Brain microvascular endothelial cell (primary cell): ENCODE measurements at places on chromosomes 16 and 17.

- no peak for DNase-seq
These were observed 59.5 kb downstream of the CDYL2 start for GRCh38 chr16:80744856-80745255.

GRCh38 chr16:79186196-79186595 lies 414.3 kb downstream of the MAF start:
- peak; percentile 8 for DNase-seq

- peak; percentile 70 for DNase-seq
These were observed 52.1 kb downstream of the CUEDC1 start for GRCh38 chr17:57902800-57903759.

GRCh38 chr17:45341533-45342158 lies 24.8 kb upstream of the MAP3K14 start:
- DNase-seq = peak; percentile 79

DNA sequence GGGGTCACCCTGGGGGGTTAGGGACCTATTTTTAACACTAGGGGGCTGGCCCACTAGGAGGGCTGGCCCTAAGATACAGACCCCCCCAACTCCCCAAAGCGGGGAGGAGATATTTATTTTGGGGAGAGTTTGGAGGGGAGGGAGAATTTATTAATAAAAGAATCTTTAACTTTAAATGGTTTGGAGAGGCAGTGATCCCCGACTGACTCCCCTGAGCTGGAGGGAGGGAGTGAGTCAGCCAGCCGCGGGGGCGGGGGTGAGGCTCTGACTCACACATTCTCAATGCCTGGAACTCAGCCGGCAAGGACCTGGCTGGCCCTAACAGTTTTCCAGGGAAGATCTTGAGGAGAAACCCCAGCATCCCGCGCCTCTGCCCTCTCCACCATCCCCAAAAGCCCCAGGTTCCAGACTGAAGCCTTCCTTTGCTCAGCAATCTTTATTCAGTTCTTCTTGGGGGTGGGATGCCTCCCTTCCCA lies 1.5 kb downstream of the HCFC1R1 start:
- peak; percentile 93 for DNase-seq

GRCh38 chr16:54506214-54506580 lies 219.6 kb upstream of the IRX3 start:
- no peak for DNase-seq

GRCh38 chr16:88772871-88773811 lies 11.9 kb downstream of the PIEZO1 start:
- peak; percentile 87 for DNase-seq

DNA sequence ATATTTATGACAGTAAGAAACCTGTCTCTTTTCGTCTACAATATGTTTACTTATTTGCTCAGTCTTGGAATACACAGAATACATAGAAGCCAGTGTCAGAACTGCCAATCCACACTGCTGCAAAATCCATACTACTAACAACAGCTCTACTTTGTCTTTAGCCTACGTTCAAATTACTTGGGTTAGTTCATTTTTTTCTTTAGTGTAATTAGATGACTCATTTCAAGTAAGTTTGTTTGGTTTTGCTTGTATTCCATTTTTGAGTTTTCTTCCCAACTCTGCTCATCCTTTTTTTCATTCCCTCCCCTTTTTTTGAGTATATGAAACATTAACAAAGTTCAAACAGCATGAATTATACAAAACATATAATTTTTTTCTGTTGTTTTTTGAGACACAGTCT lies 16.9 kb downstream of the CMC2 start:
- DNase-seq = no peak

DNA sequence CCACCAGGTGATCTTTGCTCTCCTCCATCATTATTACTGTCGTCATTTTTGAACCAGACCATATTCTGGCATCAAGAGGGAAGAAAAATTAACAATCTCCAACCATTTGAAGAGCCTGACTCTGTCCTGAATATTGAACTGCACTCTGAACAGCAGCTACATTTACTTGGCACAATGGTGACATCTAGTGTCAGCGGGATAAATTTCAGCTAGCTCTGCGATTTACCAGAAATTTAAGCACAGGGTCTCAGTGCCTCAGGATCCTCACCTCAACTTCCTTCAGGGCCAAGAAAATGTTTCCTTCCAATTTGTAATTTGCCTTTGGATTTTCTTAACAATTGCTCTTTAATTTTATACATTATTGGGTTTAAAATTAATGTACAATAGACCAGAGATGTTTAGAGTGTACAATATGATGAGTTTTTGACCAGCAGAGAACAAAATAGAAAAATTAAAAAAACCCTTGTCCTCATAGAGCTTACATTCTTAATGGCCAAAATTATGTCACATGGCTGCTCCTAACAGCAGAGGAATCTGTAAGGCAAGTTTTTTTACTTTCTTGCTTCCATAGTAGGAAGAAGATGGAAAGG lies 10.7 kb upstream of the ZNF19 start:
- DNase-seq = peak; percentile 59

- peak; percentile 92 for DNase-seq
These were observed 47.8 kb upstream of the SCNN1B start for GRCh38 chr16:23254338-23254737.

GRCh38 chr16:28186752-28187151 lies 25.0 kb downstream of the XPO6 start:
- no peak for DNase-seq

- no peak for DNase-seq
These were observed 467.7 kb downstream of the SOX9 start for GRCh38 chr17:72588561-72588960.

GRCh38 chr17:58356231-58356630 lies 4.2 kb upstream of the SUPT4H1 start:
- no peak for DNase-seq

GRCh38 chr17:19328441-19329061 lies 34.0 kb downstream of the B9D1 start:
- DNase-seq = no peak

GRCh38 chr16:27335349-27336053 lies 21.7 kb downstream of the IL4R start:
- DNase-seq = no peak

- DNase-seq = no peak
These were observed 4.7 kb upstream of the MRPS34 start for GRCh38 chr16:1777375-1778199.

DNA sequence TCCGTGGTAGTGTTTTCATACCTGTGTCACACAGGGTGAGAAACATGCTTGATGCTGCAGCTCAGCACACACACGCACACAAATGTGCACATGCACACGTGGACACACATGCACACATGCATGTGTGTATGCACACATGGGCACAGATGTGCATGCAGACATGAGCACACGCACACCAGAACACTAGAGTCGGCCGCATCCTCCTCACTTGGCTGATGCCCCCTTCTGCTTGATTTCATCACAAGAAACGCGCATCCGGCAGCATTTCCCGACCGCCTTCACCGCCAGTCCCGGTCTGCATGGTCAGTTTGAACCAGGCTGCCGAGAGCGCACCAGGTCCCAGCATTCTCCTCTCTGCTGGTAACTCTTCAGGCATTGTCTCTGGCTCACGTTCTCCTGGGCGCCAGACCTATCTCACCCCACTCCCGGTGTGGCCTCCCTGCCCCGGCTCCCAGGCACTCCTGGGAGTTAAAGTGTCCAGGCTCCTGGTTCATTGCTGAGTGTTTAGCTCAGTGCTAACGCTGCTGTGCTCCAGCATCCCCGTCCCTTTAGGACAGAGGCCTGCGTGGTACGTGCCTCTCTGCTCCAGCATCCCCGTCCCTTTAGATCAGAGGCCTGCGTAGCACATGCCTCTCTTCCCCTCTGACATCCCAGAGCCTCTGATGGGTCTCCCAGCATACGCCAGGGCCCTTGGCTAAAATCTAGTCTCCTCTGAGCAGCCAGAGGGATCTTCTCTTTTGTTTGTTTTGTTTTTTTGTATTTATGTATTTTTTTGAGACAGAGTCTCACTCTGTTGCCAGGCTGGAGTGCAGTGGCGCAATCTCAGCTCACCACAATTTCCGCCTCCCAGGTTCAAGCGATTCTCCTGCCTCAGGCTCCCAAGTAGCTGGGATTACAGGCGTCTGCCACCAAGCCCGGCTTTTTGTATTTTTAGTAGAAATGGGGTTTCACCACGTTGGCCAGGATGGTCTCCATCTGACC lies 16.0 kb downstream of the BAIAP2 start:
- no peak for DNase-seq

GRCh38 chr17:40095351-40095943 lies 4.9 kb downstream of the NR1D1 start:
- DNase-seq = no peak

- DNase-seq = peak; percentile 91
These were observed 25.9 kb downstream of the OGFOD1 start for GRCh38 chr16:56477096-56477878.

DNA sequence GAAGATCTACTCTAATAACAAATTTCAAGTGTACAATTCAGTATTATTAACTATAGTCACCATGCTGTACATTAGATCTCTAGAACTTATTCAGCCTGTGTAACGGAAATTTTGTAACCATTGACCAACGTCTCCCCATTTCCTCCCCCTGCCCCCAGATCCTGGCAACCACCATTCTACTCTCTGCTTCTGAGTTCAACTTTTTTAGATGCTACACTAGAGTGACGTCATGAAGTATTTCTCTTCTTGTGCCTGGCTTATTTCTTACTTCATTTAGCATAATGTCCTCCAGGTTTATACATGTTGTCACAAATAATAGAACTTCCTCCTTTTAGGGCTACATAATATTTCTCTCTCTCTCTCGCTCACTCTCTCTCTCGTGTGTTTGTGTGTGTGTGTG lies 157.5 kb downstream of the ANKFN1 start:
- no peak for DNase-seq

- DNase-seq = no peak
These were observed 18.5 kb upstream of the TERF2 start for GRCh38 chr16:69404275-69404805.

- no peak for DNase-seq
These were observed 7.4 kb downstream of the NAGLU start for GRCh38 chr17:42543190-42544079.

DNA sequence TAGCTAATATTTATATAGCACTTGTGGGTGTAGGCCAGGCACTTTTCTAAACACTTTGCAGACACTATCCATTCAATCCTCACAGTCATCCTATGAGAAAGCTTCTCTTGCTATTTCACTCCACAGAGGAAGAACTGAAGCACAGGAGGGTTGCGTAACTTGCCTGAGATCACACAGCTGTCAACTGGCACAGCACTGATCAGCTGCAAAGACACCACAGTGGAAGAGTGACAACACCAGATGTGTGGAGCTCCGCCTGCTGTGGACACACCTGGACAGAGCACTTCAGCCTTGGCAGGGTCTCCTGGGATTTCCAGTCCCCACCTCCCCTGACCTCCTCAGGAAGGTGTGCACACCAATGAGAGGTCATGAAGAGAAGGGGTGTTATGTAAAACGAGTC lies 13.3 kb upstream of the CNEP1R1 start:
- no peak for DNase-seq

DNA sequence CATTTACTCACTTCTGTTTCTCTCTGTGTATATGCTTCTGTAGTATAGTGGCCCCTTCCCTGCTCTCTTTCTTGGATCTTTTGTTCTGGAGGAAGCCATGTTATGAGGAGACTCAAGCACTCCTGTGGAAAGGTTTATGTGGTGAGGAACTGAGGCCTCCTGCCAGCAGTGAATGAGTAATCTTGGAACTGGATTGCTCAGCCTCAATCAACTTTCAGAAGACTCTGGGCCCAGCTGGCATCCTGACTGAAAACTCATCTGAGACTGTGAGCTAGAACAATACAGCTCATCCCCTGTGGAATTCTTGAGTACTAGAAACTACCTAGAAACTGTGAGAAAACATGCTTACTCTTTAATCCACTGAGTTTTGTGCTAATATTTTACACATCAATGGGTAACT lies 133.1 kb upstream of the ZKSCAN2 start:
- DNase-seq = no peak

DNA sequence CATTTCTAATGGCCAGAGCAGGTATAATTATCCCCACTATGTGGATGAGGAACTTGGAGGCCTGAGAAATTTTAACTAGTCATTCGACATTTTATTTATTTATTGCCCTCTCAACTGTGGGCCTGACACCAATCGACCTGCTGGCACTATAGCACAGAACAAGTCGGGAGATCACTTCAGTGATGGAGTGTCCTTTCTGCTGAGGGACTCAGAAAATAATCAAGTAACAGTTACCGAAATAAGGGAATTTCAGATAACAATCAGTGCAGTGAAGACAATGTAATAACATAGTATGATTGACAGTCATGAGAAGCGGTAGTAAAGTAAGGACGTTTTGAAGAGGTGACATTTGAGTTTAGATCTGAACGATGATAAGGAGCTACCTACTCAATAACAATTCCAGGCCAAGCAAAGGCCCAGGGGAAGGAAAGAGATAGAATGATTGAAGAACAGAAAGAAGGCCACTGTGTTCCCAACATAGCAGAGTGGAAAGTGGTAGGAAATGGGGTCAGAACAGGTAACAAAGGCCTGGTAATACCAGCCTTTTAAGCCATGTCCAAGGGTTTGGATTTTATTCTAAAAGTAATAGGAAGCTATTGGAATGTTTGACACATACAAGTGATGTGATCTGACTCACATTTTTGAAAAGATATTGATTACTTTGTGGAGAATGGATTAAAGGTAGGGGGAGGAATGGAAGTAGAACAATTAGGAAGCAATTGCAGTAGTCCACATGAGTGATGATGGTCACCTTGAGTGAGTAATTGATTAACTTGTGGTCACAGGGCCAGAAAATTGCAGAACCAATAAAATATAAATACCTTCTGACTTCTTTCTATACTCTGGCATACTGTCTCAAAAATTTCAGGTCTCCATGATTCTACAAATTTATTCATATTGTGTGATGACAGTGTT lies 1.4 kb downstream of the STXBP4 start:
- no peak for DNase-seq

GRCh38 chr17:70535986-70536385 lies 366.7 kb downstream of the KCNJ2 start:
- DNase-seq = no peak

GRCh38 chr16:85028685-85029407 lies 1.3 kb downstream of the KIAA0513 start:
- DNase-seq = no peak

GRCh38 chr16:23121024-23121423 lies 28.2 kb downstream of the USP31 start:
- no peak for DNase-seq

DNA sequence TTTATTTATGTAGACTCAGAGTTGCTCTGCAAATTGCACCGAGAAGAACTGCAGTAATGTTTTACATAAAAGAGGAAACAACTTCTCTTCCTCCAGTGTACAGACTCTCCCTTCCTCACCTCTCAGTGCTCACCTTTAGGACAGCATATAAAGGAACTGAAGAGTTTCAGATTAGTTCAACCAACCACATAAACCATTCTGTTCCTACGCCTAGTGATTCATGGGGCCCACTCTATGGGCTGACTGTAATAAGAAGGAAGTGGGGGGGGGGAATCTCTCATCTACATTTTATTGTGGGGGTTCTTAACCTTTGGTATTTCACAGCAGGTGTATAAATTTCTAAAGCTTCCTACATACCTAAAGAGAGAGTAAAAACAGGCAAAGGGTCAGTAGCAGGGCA lies 18.3 kb downstream of the ZSWIM7 start:
- DNase-seq = no peak
